ENCODE measurements at places on chromosomes 12 and 14. TPM values are rescaled to one million over a fixed set of nuclear protein-coding genes. Genes with fewer than 3 reads are reported as not detected.

Gene KRT79
- total RNA-seq, result not detected

Gene RPS6KA5
- total RNA-seq, result 3.8 TPM

GRCh38 chr12:70966046-70966445 lies 45.5 kb upstream of the PTPRR start:
- DNase-seq, result no peak

DNA sequence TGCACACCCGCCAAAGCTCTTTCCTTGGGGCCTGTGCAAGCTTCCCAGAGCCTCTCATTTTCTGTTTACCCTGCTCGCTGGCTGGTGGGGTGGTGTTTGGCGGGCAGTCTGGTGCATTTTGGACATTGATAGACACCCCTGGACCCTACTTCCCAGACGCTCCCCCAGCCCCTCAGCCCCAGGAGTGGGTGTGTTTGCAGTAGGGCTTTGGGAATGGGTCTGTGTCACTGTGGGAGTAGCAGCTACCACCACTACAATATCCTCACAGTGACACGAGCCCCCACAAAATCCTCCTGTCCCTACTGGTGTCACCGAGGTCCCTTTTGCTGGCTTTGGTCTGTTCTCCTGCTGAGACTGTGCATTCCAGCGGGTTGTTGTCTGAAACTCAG lies 371.3 kb downstream of the TMEM121 start:
- no peak for DNase-seq

GRCh38 chr12:110693731-110694130 lies 4.8 kb upstream of the HVCN1 start:
- no peak for DNase-seq

GRCh38 chr14:55832974-55833373 lies 253.0 kb downstream of the KTN1 start:
- no peak for DNase-seq

DNA sequence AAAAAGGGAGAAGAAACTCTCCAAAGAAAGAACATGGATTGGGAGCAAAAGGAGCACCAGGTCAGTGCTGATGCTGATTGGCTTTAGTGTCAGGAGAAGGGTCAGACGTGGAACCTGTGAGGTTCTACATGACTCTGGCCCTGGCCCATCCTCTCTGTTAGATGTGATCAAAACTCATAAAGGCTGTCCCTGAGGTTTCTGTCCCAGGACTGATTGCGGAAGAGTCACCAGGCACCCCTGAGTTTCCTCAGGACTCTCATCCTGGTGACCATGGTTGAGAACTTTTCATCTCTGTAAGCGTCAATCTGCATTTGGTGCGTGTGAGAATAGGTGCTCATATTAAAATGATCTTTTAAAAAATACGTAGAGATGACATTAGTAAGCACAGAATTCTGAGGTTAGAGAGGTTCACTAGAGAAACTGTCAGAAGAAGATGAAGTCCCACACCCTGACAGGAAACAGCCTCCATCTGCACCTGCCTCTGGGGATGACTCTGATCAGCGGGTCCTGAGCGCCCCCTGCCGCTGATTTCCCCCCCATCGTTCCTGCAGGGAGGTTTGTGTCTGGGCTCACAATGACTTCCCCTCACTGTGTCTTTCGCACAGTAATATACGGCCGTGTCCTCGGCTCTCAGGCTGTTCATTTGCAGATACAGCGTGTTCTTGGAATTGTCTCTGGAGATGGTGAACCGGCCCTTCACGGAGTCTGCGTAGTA lies 741.8 kb downstream of the TMEM121 start:
- DNase-seq, result no peak
